Activated CD4-positive, alpha-beta T cell treated with anti-CD3 and anti-CD28 coated beads for 36 hours (primary cell): ENCODE measurements at places on chromosomes 7 and 10.

GRCh38 chr10:110220398-110220797 lies 13.0 kb downstream of the MXI1 start:
- DNase-seq, result no peak

- no peak for DNase-seq
Observed at GRCh38 chr10:88651101-88651551, 13.1 kb upstream of the LIPF start.

DNA sequence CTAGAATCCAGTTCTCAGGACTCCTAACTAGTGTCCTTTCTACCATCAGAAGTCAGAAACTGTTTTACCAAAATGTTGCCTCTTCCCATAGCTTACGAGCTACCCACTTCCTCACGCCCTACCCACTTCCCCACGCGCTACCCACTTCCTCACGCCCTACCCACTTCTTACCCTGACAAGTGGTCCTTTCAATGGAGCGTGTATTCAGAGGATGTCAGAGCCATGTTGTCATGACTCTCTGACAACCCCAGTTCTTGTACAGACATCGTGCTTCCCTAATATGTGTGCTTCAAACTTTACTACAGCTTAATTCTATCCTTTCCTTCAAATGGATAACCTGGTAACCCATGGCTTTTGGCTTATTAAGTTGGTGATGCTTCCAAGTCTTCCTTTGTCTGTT lies 84.8 kb upstream of the PHF14 start:
- no peak for DNase-seq

GRCh38 chr7:18995270-18995671 lies 122.2 kb downstream of the TWIST1 start:
- no peak for DNase-seq

GRCh38 chr10:77643795-77644468 lies 6.3 kb upstream of the KCNMA1 start:
- DNase-seq, result peak; percentile 50

DNA sequence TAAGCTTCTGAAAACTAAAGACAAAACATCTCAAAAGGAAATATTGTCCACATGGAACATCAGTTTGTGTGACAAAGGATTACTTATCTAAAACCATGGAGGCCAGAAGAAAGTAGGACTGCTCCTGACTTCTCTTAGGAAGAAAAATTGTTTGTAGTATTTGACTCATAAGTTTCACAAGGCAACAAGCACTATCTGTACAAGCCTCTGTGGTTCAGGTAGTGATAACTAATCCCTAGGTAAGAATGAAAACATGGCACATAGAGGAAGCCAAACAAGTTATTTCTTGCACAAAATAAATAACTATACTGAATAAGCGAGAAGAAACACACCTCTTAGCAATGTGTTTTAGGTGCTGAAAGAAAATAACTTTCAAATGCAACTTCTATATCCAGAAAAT lies 30.3 kb downstream of the TFPI2 start:
- DNase-seq, result no peak

DNA sequence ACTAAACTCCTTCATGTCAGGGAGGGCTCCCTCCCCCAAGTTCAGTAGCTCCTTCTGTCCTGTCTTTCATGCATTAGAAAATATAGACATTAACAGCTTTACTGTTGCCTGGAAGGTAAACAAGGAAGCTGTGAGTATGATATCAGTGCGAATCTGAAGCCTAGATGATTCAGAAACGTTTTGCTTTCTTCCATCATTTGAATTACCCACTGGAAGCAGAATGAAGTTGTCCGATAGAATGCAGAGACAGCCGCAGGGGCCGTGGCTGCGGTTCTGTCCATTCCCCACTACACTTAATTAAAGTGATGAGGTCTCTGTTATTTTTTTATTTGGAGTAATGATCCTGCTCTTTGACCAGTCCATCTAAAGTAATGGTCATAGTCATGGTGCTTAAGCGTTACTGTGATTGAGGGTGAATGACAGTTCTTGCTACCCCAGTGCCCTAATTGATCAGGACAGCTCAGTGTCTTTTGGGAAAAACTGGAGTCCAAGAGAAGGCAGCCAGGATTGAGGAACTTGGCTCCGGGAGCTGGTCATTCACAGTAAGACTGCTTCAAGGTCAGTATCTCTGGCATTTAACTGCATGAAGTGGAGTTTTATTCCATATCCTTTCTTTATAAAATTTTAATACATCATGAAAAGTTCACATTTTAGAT lies 69.9 kb downstream of the PTPRE start:
- no peak for DNase-seq

GRCh38 chr7:17530244-17530643 lies 231.8 kb downstream of the AHR start:
- no peak for DNase-seq

DNA sequence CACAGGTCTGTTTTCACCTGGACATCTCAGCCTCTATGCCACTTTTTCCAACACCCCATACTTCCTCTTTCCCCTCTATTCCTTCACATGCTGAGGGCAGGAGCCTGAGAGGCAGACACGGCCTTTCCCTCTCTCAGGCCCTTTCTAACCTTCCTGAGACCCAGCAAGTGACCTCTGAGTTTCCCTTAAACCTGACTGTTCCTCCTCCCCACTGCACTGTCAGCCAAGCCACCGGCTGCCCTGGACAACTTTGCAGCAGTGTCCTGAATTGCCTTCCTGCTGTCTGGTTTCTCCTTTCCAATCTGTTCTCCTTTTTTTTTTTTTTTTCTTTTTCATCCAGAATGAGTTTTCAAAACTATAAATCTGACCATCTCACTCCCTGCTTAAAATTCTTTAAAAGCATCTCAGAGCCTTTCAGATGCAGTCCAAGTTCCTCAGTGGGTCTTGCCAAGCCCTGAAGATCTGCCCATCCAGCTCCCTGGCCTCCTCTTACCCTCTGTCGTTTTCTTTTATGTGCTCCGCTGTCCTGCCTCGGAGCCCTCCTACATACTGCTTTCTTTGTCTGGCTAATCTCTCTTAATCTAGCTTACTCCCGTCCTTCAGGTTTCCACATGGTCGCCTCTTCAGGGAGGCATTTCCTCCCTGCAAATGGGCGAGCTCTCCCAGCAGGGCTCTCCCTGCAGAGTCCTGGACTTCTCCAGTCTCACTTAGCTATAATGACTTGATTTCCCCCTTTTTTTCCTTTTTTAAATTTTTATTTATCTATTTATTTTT lies 30.5 kb downstream of the SLC13A4 start:
- DNase-seq, result no peak

- peak; percentile 65 for DNase-seq
Observed at GRCh38 chr10:24722676-24723385, 856 bp downstream of the ARHGAP21 start.

DNA sequence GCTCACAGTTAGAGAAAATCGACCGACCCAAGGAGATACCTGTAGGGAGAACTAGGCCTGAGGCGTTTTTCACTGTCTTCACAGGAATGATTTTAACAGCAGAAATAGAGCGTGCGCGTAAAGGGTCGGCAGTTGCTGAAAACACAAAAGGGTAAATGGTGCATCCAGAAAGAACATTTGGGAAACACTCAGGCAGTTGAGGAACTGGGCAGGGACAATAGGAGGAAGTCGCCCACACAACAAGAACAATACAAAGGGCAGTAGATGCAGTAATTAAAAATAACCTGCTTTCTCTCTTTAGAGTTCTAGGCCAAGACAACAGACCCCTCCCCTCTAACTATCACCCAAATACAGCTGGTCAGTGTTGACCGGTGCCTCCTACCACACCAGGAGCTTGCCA lies 126.6 kb downstream of the SORBS1 start:
- no peak for DNase-seq

- DNase-seq, result no peak
Observed at GRCh38 chr10:113099431-113100183, 149.6 kb downstream of the TCF7L2 start.

DNA sequence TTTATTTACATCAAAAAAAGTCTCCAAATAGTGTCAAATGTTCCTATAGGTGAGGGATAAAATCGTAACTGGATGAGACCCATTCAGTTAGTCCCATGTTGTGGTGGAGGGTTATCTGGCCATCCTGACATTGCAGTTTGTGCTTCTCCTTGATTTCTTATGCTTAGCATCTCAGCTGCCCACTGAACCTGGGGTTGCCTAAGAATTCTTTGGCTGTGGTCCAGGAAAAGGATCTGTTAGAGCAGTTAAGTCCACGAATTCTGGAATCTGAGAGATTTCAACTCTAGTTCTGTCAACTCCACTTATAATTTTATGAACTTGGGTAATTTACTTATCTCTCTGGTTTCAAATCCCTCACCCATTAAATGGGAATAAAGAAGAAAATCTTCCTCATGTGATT lies 1673.4 kb downstream of the REEP3 start:
- no peak for DNase-seq

DNA sequence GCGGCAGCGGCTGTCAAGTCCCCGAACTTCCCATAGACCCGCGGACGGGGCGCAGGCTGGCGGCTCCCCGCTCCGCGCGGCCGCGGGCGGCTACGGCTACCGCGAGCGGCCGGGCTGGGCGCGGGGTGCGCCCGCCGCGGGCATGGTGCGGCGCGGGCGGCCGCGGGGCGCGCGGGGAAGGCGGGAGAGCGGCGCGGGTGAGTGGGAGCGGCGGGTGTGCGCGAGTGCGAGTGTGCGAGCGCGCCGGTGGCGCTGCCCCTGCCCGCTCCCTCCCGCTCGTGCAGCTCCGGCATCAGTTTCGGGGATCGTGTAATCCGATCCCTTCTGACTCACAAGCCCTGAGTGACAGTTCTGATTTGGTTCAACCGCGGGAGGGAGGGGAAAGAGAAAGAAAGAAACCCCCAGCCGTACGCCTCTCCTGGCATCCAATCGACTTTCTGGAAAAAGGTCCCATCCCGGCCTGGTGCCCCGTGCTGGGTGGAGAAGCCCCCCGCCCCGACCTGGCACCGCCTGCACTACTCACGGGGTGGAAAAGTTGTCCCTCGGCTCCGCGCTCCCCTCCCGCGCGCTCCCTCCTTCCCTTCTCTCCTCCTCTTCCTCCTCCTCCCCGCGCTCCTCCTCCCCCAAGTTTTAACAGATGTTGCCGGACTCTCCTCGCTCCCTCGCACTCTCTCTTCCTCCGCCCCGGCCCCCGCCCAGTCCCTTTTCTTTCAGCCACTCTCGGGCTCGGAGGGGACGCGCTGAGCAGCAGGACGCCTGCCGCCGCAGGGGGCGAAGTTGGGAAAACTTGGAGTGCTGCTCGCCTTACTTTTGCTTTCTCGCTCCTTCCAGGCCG lies at the start of gene GLI3:
TSS of gene GLI3 (minus strand) at position 234 of the 835 bp plus-strand sequence. CDS start 13,956 bp downstream, outside the sequence.
- DNase-seq, result peak; percentile 72

GRCh38 chr10:30559180-30559579 lies 70.4 kb downstream of the LYZL2 start:
- no peak for DNase-seq

DNA sequence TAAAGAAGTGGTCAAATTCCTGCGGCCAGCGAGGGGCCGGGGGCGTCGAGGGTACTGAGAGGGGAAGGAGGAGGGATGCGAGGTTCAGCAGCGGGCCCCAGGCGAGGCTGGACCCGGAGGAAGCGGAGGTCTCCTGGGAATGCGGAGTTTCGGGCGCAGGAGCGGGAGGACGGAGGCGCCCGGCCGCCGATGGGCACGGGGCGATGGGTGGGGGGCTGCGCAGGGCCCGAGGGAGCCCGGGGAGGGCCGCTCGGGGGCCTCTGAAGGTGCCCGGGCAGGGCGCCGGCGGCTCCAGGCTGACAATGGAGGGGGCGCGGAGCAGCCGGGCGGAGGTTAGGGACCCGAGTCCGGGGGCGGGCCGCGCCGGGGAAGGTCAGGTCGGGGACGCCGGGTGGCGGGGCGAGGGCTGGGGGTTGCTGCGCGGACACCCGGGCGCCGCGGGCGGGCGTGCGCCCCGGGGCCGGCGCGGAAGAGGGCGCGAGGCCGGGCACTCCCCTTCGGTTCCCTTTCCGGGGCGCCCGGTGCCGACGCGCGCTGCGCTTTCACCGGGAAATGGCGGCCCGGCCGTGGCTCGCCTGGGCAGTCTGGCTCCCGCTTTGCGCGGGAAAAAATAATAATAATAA lies 683 bp downstream of the MACROH2A2 start:
- DNase-seq, result peak; percentile 46

- DNase-seq, result no peak
Observed at GRCh38 chr7:122743211-122743610, 40.5 kb upstream of the RNF148 start.

- DNase-seq, result peak; percentile 48
Observed at GRCh38 chr10:74419958-74420375, 268.9 kb downstream of the ADK start.

DNA sequence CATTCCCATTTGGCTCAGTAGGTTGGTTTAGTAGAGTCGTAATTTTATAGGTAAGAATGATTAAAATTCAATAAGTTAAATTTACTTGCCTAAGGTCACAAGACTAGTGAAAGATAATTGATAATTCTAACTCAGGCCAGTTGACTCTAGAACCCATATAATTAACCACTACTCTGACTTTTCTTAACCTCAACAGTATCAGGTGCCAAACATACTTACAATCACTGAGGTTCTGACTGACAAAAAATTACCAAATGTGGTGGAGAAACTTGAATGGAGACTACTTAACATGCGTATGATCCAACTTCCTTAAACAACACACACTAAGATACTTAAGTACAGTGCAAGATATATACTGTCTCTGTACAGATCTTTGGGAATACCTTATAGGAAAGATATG lies 667.3 kb upstream of the SORCS1 start:
- DNase-seq, result no peak

DNA sequence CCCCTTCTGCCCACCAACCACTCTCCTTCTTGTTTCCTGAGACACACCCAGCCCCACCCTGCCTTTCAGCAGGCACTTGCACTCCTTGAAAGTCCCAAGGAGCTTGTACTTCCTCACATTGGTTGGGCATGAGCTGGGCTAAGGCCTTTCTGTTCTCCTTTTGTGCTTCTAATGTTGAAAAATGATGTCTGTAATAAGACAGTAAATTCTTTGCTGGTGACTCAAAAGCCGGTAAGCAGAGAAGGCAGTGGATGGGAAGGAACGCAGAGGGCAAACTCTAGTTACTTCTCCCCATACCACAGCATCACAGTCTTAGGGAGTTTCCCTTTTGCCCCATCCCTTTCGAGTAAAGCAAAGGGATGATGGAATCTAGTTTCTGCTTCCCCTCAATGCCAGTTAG lies 185.6 kb downstream of the PLXNA4 start:
- DNase-seq, result no peak

DNA sequence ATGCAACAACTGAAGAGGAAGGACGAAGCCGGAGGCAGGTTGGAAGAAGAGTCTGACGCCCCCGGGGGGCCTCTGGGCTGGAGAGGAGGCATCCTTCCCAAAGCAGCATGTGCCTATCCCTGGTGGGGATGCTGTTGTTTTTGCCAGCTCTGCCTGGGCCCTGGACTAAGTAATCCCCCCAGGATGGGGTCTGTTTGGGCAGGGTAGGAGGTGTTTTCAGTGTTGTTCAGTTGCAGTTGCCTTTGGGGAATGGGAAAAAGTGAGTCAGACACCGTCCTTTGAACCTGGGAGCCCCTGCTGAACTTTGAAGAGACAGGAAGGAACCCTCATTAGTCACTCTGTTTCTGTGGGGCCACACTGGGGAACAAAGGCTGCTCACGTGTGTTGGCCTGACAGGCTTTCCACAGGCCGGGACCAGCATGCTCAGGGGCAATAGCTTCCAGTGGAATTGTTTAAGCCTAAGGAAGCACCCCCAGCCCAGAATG lies 35.2 kb upstream of the GDF10 start:
- DNase-seq, result peak; percentile 82

GRCh38 chr10:132881186-132881920 lies 61.0 kb downstream of the CFAP46 start:
- no peak for DNase-seq
